ENCODE measurements at places on chromosomes 1 and 21.

DNA sequence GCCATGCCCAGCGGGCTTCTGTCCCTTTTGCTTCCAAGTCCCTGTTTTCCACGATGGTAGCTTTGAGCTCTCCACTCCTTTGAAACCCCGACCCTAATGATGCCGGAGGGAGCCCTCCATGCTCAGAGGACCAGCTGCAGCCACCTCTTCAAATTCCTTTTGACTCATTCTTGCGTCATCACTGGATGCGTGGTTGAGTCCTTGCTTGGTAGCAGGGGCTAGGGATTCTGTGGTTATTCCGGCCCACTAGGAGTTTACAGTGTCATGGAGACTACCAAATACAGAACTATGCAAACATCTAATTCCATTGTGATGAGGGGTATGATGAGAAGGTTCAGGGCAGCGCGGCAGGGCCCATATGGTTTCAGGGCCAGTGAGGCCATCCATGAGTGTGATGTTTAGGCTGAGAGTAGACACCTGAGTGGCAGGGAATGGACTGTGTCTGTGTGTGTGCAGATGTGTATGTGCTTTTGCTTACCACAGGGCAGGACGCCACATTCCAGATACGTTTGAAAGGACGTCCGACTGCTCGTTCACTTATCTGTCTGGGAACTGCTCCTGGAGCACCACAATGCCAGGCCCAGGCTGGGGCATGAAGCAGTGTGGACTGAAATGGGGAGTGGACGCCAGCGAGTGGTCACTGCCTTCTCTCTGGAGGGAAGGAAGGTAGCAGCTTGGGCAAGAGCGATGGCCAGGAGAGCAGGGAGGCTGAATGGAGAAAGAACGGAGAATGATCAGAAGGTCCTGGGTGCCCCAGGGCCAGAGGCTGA lies 30.4 kb upstream of the ZBTB21 start:
- DNase-seq, result no peak

DNA sequence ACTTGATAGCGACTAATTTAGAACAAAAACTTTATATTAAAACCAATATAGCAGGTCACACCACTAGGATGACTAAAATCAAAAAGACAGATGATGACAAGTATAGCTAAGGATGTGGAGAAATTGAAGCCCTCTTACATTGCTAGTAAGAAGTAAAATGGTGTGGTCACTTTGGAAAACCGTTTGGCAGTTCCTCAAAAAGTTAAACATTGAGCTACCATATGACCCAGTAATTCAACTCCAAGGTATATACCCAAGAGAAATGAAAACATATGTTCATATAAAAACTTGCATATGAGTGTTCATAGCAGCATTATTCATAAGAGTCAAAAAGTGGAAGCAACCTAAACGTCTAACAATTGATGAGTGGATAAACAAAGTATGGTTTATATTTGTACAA lies 13.0 kb upstream of the SERINC2 start:
- no peak for DNase-seq

- peak; percentile 76 for DNase-seq
These were observed 52.3 kb downstream of the BCAR3 start for GRCh38 chr1:93629101-93630059.

GRCh38 chr1:116916002-116916401 lies 6.3 kb downstream of the PTGFRN start:
- no peak for DNase-seq

GRCh38 chr1:146032631-146033219 lies 11.2 kb upstream of the HJV start:
- peak; percentile 67 for DNase-seq

- DNase-seq, result no peak
These were observed 6.6 kb upstream of the SIM2 start for GRCh38 chr21:36692114-36692834.
